ENCODE measurements at places on chromosomes 4 and X.

DNA sequence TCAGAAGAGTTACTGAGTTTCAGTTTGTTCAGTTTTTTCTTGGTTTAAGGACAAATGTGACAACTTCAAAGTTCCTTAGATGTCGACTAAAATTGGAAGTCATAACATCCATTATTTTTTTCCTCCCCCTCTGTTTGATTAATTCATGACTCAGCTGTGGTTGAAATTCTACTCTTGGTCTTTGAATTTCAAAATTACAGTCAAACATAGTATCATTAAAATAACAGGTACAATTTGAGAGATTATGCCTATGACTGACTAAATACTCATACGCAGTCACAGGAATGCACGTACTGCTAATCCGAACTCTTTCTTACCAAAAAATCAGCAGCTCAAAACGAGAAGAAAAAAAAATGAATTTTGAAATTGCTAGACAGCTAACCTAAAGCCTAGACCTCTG lies 1434.8 kb downstream of the RAPGEF2 start:
- DNase-seq: no peak

DNA sequence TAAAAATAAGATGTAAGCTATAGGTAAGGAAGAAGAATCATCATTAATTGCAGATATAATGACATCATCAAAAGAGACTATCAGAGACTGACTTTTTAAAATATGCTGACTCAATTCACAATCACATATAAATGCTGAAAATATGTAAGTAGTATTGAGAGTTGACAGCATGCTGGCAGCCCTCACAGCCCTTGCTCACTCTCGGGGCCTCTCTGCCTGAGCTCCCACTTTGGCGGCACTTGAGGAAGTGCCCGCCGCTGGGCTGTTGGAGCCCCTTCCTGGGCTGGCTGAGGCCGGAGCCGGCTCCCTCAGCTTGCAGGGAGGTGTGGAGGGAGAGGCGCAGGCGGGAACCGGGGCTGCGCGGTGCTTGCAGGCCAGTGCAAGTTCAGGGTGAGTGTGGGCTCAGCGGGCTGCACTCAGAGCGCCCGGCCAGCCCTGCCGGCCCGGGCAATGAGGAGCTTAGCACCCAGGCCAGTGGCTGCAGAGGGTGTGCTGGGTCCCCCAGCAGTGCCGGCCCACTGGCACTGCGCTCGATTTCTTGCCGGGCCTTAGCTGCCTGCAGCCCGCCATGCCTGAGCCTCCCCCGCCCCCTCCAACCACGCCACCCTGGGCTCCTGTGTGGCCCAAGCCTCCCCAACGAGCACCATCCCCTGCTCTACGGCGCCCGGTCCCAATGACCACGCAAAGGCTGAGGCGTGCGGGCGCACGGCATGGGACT lies 68.9 kb downstream of the RAB28 start:
- no peak for DNase-seq

DNA sequence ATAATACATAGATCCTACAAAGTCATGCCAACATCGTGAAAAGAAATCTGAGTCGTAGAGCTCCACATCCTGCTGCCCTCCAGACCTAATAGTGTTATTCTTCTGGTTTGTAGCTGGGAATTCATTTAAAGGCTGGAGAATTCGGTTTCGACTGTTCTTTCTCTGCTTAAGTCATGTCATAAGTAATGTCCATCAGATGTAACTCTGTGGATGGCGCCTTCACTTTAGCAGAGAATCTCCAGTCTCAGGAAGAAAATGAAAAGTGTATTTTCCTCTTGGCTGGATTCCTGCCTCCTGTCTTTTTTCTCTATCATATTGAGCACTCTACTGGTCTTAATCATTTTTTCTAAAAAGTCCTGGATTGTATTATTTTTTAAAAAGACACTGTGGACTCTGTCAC lies 117.0 kb downstream of the PALLD start:
- DNase-seq: no peak

GRCh38 chrX:131633285-131633917 lies 89.5 kb downstream of the OR13H1 start:
- DNase-seq: peak; percentile 51

DNA sequence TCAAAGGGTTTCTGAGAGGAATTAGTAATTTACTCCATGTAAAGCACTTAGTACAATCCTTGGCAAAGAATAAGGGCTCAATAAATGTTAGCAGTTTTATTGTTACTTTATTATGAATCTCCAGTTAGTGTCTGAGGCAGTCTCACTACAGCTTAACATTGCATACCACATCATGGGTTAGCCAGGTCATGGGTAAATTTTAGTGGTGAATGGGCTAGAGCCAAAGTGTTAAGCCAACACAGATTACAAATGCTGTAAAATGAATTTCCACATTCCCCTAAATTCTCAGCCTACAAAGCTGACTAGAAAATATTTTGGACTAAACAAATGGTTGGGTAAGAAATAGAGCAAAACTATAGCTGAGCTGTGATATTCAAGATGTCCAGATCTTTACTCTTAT lies 72.4 kb downstream of the NRK start:
- DNase-seq: no peak

Data from NCI-H2171 treated with DMSO at 0.1 percent for 48 hours (cell line).